ENCODE measurements at places on chromosomes 2 and 18.

DNA sequence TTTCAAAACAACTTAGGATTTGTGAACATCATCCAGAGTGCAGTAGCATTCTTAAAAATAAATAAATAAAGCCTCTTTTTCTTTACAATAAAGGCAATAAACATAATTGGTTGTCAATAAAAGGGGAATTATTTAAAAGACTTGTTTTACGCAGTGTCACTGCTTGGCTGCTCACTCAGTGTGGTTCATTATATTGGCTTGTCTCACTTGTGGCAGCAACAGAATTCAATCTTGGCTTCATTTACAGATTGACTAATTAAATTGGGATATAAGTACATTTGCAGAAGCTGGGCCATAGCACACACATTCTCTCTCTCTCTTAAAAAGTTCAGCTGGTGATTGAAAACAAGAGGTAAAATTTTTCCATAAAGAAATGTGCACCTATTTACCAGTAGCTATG is 1027.6 kb downstream of the LRP1B start:
- no peak overlapping the region for H3K4me3 ChIP-seq
- no peaks in the 10 kb centered on the region for H3K36me3 ChIP-seq
- no peak overlapping the region for H3K27ac ChIP-seq
- DNase-seq, result no peak
- no peaks in the 10 kb centered on the region for H3K27me3 ChIP-seq

DNA sequence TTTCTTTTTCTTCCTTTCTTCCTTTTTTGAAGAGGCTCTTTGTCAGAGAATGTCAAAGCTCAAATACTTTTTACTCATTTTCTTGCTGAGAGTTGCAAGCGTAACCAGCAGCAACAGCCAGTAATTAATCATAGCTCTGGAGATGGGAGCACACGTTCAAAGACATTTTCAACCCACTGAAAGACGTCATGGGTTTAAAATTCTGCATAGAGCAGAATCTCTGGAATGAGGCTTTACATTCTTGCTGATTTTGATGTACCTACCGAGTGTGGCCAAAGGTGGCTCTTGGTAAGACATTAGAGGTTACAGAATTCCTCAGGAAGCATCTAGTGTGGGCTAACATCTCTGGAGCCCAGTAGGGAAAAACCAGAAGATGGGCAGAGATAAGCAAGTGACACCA is 292.5 kb downstream of the MTX2 start:
- no peaks in the 10 kb centered on the region for H3K36me3 ChIP-seq
- no peaks in the 10 kb centered on the region for H3K27me3 ChIP-seq
- H3K27ac ChIP-seq, result no peak overlapping the region
- H3K4me3 ChIP-seq, result no peak overlapping the region
- H3K4me1 ChIP-seq, result no peaks in the 10 kb centered on the region

- no peak for DNase-seq
- H3K4me3 ChIP-seq, result no peak overlapping the region
- no peak overlapping the region for H3K27ac ChIP-seq
- no peaks in the 10 kb centered on the region for H3K4me1 ChIP-seq
These were observed 86.1 kb upstream of the SCG2 start for GRCh38 chr2:223688094-223688835.

DNA sequence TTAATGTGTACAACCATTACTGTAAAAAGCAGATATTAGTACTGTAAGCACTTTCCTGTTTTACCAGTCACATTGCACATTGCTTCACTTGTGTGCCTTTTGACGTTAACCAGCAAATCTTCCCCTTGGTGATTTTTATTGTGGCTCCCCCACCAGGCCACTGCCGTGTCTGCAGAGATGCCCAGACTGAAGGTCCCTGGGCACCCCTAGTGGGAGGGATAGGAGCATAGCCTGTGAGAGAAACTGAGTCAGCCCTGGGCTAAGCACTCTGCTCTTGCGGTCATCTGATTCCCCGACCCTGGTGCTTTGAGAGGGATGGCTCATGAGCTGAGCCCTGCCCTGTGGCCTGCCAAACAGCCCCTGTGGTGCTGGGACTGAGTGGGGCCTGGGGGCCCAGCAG is 73.4 kb downstream of the INPP4A start:
- H3K4me3 ChIP-seq, result no peak overlapping the region
- no peaks in the 10 kb centered on the region for H3K4me1 ChIP-seq

- H3K4me1 ChIP-seq, result no peaks in the 10 kb centered on the region
- H3K27me3 ChIP-seq, result no peaks in the 10 kb centered on the region
- H3K27ac ChIP-seq, result no peak overlapping the region
- no peaks in the 10 kb centered on the region for H3K36me3 ChIP-seq
- DNase-seq, result no peak
- no peak overlapping the region for H3K4me3 ChIP-seq
These were observed 59.1 kb downstream of the NYAP2 start for GRCh38 chr2:225458431-225459117.
